ENCODE measurements at places on chromosomes 5 and 9. TPM values are rescaled to one million over a fixed set of nuclear protein-coding genes. Genes with fewer than 3 reads are reported as not detected.

Gene GPX8
- total RNA-seq = 8.7 TPM

Gene HAVCR1
- not detected for total RNA-seq

Gene OR2V2
- not detected for total RNA-seq

Gene PCDHB2
- total RNA-seq = 1.1 TPM

Gene HOMER1
- 10.6 TPM for total RNA-seq

Gene ARL14EPL
- not detected for total RNA-seq

DNA sequence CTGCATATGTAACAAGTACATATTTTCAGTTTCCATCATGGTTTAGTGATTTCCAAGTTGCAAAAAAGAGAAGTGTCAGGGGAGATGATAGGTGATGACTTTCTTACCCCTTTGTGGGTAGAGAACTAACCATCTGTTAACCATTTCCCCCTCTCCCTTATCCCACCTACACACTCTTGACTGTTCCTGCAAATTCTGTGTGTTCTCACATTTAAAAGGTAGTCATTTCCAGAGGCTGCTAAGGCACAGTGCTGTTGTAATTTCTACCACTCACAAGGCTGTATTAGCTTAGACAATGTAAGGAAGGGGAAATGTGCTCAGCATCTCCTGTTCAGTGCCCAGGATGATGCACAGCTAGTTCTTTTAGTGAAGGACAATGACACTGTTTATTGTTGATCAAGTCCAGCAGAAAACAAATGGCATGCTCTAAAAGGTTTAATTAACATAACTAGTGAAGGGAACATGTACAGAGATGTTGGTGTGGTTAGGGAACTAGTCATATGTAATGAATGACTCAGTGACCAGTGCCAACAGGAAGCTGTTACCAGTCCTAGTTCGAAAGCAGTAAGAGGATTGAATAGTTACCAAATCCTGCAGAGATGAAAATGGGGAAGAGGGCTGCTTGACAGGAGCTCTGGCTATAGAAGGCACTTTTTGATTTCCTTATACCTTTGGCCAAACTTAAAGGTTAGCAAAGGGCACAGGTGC, 165.1 kb downstream of the PLK2 start:
- DNase-seq = no peak

GRCh38 chr5:15995341-15996052, 184.1 kb downstream of the MARCHF11 start:
- DNase-seq = no peak

DNA sequence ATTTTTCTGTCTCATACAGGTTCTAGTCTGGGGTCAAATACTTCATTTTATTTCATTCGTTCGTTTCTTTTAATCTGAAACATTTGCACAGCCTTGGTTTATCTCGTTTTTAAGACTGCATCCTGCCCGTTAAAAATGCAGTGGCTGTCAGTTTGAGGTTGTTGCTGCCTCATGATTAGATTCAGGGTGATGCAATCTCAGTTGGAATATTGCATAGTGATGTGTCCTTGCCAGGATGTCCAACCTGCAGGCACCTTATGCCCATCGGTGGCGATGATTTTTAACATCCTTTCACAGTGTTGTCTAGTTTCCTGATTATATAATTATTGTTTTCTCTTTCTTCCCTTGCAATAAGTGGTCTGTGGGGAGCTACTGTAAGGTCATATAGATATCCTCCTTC, 45.1 kb downstream of the SH3GL2 start:
- DNase-seq = no peak

GRCh38 chr5:71924980-71925379, 182.3 kb upstream of the MAP1B start:
- DNase-seq = no peak

GRCh38 chr5:78985725-78986223, 664 bp upstream of the ARSB start:
- no peak for DNase-seq

DNA sequence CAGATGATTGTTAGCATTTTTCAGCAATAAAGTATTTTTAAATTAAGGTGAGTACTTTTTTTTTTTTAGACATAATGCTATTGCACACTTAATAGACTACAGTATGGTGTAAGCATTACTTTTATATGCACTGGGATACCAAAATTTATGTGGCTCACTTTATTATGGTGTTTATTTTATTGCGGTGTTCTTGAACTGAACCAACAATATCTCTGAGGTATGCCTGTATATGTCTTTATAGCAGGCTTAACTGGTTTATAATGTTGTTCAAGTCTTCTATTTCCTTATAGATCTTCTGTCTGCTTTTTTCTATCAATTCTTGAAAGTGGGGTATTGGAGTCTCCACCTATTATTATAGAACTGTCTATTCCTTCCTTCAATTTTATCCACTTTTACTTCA, 18.0 kb downstream of the ZBTB43 start:
- DNase-seq = no peak

DNA sequence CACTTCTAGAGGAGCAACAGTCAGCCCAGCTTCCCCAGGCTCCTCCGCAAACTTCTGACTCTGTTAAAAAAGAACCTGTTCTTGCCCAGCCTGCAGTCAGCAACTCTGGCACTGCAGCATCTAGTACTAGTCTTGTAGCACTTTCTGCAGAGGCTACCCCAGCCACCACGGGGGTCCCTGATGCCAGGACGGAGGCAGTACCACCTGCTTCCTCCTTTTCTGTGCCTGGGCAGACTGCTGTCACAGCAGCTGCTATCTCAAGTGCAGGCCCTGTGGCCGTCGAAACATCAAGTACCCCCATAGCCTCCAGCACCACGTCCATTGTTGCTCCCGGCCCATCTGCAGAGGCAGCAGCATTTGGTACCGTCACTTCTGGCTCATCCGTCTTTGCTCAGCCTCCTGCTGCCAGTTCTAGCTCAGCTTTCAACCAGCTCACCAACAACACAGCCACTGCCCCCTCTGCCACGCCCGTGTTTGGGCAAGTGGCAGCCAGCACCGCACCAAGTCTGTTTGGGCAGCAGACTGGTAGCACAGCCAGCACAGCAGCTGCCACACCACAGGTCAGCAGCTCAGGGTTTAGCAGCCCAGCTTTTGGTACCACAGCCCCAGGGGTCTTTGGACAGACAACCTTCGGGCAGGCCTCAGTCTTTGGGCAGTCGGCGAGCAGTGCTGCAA, 72.8 kb downstream of the NUP214 start:
- no peak for DNase-seq

GRCh38 chr5:1333986-1334385, 10.9 kb downstream of the CLPTM1L start:
- no peak for DNase-seq

DNA sequence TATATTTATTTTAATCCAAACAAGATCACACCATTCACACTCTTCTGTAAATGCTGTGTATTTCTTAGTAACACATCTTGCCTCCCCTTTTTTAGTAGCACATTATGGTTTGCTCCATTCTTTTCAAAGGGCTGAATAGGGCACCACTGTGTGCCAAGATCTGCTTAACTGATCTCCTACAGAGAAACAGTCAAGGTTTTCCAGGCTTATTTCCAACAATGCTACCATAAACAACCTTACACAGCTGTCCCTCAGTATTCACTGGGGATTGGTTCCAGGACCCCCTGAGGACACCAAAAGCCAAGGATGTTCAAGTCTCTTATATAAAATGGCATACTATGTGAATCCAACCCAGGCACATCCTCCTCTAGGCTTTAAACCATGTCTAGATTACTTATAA, 16.5 kb downstream of the GOLM1 start:
- no peak for DNase-seq

DNA sequence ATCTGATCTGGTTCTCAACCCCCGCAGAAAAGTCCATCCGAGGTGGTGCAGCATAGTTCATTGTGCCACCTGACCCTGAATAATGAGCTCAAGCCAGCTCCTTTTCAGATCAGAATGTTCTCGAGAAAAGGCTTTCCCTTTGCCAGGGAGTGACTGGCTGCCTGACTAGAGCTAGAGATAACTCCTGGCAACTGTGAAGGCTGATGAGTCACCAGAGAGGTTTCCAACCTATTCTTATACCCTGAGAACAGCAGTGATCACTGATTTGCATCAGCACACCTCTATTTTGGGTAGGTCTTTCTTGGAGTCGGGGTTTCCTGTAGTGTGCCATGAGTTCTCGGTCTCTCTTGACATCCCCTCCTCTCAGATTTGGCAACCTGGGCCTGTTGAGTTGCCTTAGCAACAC, 127.9 kb downstream of the PIK3R1 start:
- no peak for DNase-seq

GRCh38 chr9:77987880-77988525, 43.6 kb downstream of the GNAQ start:
- no peak for DNase-seq

GRCh38 chr5:119063579-119064379, 7.1 kb upstream of the DMXL1 start:
- DNase-seq = no peak

DNA sequence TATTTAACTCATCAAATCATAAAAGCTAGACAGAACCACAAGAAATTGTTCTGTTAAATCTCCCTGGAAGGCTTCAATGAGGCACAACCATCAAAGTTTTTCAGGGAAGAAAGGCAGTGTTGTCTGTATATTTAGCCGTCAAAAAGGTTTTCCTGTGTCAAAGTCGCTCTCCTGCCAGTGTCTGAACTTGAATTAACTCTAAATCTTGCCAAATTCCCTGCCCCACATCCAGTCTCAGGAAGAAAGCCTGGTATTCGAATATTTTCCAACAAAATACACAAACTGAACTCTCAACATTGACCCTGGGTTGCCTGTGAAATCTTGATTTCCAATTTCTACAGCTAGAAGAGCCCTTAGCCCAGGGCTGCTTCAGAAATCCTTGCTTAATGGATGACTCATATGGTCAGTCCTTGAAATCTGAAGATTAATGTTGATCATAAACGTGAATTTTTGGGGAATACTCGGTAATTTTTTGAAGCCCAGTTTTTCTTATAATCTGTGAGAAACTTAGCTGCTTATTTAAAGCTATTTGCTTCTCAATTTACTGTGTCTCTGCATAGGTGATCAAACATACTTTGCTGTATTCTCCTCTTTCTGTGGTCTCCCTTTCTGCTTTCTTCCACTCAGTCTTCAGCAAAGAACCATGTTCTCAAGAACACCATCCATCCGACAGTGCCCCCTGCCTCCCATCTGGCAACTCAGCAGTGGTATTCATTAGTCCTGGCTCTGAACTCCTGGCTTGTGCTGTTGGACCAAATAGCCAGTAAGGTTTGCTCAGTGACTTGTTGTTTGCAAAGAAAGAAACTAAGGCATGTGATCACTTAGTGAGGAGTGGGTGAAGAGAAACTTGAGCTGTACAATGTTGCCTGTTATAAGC, 58.9 kb downstream of the NREP start:
- DNase-seq = no peak

- DNase-seq = no peak
Observed at GRCh38 chr5:87411586-87411972, 1.2 kb downstream of the CCNH start.

- DNase-seq = no peak
Observed at GRCh38 chr9:99040911-99041582, 63.9 kb upstream of the TGFBR1 start.

DNA sequence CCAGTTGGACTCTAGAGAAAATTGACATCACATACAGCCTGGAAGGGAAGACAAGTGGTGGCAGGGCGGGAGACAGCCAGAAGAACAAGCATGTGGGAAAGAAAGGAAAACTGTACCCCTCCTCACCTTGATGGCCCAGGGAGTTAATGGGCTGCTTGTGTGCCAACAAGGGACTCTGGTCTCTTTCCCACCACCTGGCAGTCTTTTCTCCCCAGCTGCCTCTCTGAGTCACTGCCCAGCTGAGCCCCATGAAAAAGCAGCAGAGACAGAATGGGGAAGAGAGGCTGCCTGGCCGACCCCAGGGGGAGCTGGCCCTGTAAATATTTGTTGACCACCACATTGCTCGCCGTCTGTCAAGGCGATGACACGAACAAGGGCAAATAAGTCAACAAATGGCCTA, 359.4 kb downstream of the ENC1 start:
- DNase-seq = no peak

DNA sequence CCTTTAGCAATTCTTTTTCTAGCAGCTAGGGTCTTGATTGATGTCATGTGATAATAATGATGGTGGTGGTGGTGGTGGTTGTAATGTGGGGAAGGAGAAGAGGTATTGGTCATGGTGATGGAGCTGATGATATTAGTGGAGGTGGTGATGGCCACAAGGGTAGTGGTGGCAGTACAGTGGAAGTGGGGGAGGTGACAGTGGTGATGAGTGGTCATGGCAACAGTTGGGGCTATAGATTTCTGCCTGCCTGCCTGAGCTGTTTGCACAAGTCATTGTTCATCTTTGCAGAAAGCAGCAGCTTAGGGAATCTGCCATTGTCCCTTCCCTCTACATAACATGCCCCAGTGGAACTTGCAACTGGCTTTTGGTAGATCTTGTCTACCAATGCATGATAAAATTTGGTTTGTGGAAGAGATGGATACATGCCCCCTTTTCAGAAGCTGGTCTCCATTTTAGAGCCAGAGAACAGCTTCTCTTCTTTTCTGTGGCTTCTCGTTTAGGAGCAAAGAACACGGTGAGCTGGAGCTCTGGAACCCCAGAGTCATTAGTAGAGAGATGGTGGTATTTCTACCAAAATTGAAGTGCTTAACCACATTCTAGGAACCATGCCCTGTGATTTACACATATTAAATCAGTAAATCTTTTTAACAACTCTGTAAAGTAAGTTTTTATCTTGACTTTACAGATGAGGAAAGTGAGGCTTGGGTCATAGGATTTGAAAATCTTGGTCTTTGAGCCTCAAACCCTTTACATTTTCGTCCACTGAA, 100.3 kb downstream of the AOPEP start:
- DNase-seq = no peak

DNA sequence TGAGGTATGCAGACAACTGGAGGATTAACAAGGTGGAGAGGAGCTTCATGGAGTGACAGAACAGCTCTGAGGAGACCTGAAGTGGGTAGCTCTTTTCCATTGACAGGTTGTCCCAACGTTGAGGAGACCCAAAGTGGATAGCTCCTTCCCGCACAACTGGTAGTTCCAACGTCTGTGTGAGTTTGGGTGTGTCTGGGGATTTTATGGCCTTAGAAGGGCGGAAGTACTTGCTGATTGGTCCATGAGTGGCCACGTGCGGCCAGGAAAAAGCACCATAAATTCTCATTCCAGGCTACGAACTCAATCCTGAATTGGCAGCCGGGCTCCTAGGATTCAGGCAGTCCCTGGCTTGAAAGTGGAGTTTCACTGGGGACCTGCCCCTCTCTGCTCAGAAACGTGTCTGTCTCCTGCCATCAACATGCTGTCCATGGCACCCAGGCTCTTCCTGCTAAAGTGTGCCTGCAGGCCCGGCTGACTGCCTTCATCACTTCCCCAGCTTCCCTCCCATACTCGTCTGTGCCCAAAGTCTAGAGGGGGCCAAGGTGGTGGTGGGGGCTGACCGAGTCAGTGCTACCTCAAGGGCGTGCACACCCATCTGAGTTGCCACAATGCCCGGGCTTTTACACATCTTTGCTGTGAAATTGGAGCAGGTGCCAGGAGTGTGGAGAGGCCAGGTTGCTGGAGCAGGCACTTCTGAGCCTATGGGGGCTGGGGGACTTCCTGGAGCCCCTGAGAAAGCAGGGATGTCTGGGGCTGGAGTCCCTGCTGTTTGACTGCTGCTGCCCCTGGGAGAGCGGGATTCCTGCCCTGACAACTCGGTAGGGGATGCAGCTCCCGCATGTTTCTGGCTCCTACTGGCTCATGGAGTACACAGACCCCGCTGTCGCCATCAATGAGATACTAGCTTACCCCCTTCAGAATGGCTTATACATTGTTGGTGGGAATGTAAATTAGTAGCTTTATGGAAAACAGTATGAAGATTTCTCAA, 2034.6 kb upstream of the ACO1 start:
- no peak for DNase-seq

All from esophagus squamous epithelium (tissue), 5 donors.